ENCODE measurements at places on chromosomes 1 and 21. TPM values are rescaled to one million over a fixed set of nuclear protein-coding genes. Genes with fewer than 3 reads are reported as not detected.

Gene AMY2B
- 1.2 TPM for total RNA-seq

Gene ABCD3
- 30.5 TPM for total RNA-seq

Gene ZC3H12A
- 6.3 TPM for total RNA-seq

Gene IL10RB
- total RNA-seq, result 39.0 TPM

Gene CRNN
- total RNA-seq, result not detected

Gene SFN
- total RNA-seq, result 0.13 TPM

Gene C1orf210
- not detected for total RNA-seq

Gene MX2
- total RNA-seq, result 0.59 TPM

Gene FMO2
- under 0.01 TPM for total RNA-seq
